ENCODE measurements at places on chromosomes 16 and 17. TPM values are rescaled to one million over a fixed set of nuclear protein-coding genes. Genes with fewer than 3 reads are reported as not detected.
A peak's percentile ranks its signal among the peaks of the same experiment; 100 is the strongest.

DNA sequence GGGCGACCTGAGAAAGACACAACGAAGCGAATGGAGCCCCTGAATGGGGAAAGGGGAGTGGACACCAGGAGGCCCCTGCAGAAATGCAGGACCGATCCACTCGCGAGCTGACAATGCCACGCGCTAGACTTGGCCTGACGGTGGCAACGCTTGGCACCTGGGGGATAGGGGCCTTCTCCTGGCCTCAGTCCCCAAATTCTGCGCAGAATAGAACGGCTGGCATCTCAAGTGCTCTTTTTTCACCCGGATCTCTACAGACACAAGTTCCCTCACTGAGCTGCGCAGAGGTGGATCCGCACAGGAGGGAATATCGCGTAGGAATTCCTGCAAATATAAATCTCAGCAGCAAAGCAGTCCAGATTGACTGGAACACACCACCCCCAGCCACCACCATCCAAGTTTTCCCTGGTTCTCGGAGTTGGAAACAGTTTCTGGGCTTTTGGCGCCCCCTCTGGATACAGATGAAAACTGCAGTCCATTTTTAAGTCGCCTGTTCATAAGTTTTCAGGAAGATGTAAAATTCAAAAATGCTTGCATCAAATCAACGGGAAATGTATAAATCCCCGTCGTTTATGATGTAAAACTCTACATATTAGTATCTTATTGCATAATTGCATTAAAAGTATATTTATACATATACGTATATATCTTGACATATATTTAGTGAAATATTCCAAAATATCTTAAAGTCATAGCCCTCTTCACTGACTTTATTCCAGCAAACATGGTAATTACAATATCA lies 2.3 kb upstream of the SOX9 start:
- peak; percentile 58 for DNase-seq

DNA sequence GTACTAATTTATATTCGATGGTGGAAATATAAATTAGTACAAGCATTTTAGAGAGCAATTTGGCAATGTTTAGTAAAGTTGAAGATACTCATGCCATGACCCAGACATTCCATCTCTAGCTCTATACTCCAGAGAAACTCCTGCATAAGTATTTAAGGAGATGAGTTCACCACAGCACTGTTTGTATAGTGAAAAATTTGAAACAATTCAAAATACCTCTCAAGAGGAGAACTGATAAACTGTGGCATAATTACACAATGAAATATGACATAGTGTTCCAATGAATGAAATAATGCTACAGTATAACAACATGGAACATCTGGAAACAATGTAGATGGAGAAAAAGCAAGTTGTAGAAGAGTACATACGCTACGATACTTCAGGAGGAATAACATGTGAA lies 48.6 kb upstream of the IRX3 start:
- no peak for DNase-seq

Gene CLDN6
- total RNA-seq = not detected

Gene SLC6A2
- not detected for total RNA-seq

Gene DOC2B
- total RNA-seq = 3.9 TPM

Gene HIC1
- 19.0 TPM for total RNA-seq

Gene DNAH17
- not detected for total RNA-seq

DNA sequence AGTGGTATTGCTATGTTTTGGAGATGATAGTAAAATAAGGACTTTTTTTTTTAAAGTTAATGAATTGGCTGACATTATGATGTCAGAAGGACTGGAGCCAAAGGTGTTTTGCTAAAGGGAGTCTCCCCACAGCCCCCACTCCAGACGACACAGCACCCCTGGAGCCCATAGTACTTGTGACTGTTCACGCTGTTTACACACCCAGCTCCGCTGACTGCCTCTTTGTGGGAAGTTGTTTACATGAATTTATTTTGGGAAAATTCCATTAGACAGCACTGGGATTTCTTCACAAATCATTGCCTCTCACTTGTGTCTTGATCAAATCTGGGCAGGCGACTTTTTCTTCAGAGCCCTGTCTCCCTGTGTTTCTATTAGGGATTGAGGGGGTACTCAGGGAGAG lies 108.6 kb downstream of the C17orf67 start:
- DNase-seq = no peak

Gene ZG16B
- 0.37 TPM for total RNA-seq

- no peak for DNase-seq
Measured at GRCh38 chr16:73764321-73764720, 532.3 kb upstream of the PSMD7 start.

Gene FAM222B
- total RNA-seq = 16.8 TPM

- peak; percentile 66 for DNase-seq
Measured at GRCh38 chr16:3157229-3158025, 22.6 kb downstream of the ZNF213 start.

DNA sequence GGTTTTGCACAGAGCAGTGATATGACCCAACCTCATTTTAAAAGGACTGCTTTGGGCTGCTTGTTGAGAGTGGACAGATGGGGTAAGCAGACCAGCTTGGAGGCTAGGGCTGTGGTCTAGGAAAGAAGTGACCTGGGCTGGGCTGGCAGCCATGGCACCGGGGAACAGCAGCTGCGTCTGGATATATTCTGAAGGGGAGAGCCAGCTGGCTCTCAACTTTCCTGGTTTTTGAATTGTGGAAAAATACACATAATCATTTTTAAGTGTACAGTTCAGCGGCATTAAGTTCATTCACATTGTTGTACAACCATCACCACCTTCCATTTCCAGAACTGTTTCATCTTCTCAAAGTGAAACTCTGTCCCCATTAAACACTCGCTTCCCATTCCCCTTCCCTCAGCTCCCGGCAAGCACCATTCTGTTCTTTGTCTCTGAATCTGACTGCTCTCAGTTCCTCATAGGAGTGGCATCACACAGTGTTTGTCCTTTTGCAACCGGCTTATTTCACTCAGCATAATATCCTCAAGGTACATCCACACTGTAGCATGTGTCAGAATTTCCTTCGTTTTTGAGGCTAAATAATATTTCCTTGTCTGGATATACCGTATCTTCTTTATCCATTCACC lies 113.2 kb downstream of the SPECC1 start:
- DNase-seq = peak; percentile 38

GRCh38 chr17:36586138-36586537 lies 5.5 kb upstream of the DHRS11 start:
- no peak for DNase-seq

Gene SLFN12
- 3.1 TPM for total RNA-seq

Gene PRR15L
- total RNA-seq = not detected

GRCh38 chr17:15436473-15437302 lies 30.7 kb downstream of the CDRT4 start:
- DNase-seq = peak; percentile 83

DNA sequence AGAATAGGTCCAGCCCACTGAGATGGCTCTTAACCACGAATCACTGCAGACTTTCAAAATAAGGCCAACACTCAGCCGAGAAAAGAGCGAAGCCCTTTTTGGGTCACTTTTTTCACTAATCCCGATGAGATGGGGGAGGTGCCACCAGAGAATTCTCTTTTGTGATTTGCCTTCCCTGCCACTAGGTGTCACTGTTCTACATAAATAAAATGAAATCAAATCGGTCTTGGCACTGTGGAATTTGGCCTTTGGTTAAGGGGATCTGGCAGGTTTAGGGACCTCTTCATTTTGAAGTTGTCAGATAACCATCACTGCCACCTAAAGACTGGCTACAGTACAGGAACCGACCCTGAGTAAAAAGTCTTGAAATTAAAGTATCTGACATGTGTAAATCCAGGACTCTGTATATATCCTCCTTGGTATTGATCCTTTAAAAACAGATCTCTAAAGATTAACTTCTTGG lies 147.0 kb downstream of the HS3ST4 start:
- no peak for DNase-seq

- no peak for DNase-seq
Measured at GRCh38 chr16:84546669-84547545, 42.4 kb upstream of the MEAK7 start.

- DNase-seq = no peak
Measured at GRCh38 chr16:84893849-84894599, 74.2 kb downstream of the CRISPLD2 start.

DNA sequence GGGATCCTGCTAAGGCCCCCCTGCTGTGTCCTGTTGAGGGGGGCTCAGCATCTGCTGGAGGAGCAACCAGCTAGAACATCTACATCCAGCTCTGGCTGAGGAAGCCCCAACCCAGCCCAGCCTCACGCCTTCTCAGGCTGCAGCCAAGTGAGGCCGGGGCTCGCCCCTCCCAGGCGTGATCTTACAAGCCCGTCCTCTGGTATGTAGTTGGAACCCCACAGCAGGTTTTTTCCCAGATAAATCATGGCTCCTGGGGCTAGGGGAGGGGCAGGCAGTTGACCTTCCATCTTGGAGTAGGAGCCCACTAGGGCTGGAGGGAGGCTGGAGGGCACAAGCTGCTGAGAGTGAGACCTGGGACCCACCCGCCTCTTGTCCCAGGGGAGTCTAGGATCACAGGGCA lies 4.7 kb downstream of the FAM83G start:
- DNase-seq = no peak

DNA sequence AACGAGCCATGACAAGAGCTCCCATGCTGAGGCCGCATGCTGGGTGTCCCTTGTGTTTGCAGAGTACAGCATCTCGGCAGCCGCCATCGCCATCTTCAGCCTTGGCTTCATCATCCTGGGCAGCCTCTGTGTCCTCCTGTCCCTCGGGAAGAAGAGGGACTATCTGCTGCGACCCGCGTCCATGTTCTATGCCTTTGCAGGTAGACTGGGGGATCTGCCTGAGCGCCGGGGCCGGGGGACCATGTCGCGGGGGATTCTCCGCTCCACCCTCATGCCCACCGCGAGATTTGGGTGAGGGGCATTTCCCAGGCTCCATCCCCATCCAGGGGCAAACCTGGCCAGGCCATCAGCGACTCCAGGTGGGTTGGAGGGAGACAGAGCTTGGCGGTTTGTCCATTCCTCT lies 10.7 kb downstream of the CACNG1 start:
- no peak for DNase-seq

GRCh38 chr17:44130693-44131349 lies 7.4 kb upstream of the HDAC5 start:
- no peak for DNase-seq

Gene HID1
- 11.2 TPM for total RNA-seq

DNA sequence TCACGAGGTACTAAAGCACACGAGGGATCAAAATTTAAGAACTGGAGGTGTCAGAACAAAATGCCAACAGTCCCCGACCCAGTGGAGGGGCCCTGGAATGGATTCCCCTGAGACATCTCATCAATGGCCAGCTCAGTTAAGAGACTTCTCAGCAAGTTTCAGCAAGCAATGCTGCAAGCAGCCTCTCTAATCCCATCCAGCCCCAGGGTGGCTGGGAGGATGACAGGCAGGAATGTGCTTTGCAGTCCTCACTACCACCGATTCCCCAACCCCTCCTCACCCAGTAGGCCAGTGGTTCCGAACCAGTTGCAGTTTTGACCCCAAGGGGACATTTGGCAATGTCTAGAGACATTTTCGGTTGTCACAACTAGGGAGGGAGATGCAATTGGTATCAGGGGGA lies 8.7 kb downstream of the GPRC5B start:
- no peak for DNase-seq

Gene TMEM95
- not detected for total RNA-seq

DNA sequence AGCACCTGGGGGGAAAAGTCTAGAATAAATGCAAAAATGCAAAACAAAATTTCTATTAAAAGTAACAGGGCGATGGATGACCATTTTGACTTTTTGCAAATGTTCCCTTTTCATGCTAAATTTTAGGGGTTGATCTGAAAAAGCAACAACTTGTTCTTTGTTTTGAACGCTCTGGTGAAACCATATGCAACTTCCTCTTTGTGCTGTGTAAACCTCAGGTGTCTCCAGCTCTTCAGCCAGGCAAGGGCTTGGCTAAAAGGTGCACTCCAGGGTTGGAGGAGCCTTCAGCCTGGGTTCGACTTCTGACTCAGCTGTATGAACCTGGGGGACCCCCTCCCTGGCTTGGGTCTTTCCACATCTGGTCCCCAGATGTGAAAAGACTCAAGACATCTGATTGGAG lies 9.5 kb downstream of the IRF8 start:
- DNase-seq = no peak

Gene DOC2A
- 0.82 TPM for total RNA-seq

DNA sequence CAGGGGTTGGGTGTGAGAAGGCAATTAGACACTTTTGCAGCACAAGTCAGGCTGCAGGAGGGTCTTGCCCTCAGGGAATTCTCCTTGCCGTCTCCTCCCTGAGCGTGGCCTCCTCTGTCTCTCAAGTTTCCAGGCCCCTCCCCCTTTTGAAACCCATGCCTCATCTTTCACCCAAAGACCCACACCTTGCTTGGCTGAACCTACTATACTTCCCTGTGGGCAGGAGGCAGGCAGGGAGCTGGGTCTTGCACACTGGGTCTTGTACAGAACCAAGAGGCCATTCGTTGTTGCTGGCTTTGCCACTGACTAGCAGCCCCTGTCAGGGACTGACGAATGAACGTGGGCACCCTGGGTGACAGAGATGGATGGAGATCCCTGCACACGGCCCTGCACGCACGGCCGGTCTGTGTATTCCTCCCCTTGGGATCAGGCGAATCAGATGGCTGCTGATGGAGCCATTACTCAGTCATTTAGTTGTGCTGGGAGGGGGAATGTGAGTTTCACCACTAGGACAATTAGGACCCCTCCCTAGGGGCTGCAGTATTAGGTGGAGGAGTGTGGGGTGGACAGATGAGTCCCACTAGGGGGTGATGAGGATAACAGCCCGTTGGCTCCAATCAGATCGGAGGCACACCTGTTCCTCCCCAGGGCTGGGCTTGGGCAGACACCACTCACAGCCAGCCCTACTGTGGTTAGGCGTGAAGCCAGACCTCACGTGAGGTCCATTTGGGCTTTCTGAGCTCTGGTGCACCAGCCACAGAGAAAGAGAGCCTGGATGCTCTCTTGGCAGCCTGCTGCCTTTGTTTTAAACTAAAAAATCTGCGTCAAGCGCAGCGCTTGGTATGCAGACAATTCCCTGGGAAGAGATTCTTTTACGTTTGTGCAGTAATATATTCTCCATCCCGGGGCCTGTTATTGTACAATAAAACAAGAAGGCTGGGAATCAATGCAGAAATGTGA lies 167.7 kb upstream of the WSCD1 start:
- no peak for DNase-seq

GRCh38 chr17:50203086-50203485 lies 1.7 kb upstream of the COL1A1 start:
- DNase-seq = no peak

DNA sequence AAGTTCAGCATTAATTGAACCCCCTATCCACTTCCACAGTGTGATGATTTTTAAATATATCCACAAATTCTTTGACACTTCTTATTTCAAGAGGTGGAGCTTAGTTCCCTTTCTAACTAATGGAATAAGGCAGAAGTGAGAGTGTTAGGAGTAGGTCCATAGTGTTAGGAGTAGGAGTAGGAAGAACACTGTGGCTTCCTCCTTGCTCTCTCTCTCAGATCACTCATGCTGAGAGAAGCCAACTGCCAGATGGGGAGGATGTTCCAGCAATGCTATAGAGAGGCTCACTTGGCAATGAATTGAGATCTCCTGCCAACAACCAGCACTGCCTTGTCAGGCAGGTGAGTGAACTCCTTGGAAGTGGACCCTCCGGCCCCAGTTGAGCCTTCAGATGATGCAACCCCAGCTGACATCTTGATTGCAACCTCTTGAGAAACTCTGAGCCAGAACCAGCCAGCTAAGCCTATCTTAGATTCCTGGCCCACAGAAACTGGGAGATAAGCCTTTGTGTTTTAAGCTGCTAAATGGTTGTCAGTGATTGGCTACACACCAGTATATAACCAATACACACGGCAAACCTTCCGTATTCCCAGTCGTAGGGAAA lies 44.3 kb downstream of the SPECC1 start:
- DNase-seq = no peak

GRCh38 chr17:42989141-42989540 lies 8.8 kb downstream of the RUNDC1 start:
- DNase-seq = no peak

- no peak for DNase-seq
Measured at GRCh38 chr17:72125226-72125651, 4.4 kb downstream of the SOX9 start.

GRCh38 chr17:46811978-46812583 lies 6.4 kb downstream of the WNT3 start:
- no peak for DNase-seq

Measured in left ventricle myocardium superior (tissue), 1 donor.